Breast epithelium (tissue), 4 donors: ENCODE measurements at places on chromosomes 1 and 21.

- peak overlapping the region; percentile 25 for H3K27ac ChIP-seq
- H3K4me3 ChIP-seq: no peak overlapping the region
- H3K36me3 ChIP-seq: no peaks in the 10 kb centered on the region
These were observed 5.5 kb downstream of the RAB29 start for GRCh38 chr1:205769641-205770365.

DNA sequence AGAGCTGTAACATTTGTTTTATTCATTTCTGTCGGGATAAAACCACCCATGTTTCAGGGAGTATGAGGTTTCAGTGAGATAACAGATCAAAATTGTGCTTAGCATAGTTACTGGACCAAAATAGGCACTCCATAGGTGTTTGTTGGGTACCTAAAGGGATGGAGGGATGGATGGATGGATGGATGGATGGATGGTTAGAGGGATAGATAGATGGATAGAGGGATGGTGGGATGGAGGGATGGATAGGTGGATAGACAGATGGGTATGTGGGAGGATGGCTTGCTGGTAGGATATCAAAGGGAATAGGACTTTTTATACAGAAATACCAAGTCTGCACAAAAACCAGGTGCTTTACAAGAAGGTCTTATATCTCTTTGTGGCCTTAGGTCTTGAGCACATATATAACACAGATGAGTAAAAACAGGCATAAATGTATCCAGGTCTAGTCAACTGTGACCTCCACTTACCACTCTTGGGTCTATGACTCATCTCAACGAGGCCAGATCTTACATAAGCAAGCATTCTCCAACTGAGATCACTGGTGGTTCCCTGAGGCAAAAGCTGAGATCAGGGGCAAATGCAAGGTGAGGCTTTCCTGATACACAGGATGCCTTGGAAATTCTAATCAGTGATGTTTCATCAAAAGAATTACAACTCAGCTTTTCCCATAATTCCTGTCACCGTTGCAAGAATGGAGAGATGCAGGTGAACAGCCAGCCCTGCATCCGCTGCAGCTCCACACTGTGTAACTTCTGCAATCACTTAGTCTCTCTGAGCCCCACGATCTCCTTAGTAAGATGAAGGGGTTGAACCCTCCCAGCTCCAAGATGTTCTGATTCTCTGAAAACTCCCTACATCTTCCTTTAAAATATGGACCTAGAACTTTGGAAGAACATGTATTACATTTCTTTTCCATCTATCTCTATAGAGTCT, 32.0 kb downstream of the PTAFR start:
- no peak overlapping the region for H3K4me3 ChIP-seq
- H3K36me3 ChIP-seq: no peaks in the 10 kb centered on the region
- no peak overlapping the region for H3K27ac ChIP-seq
- no peaks in the 10 kb centered on the region for H3K4me1 ChIP-seq
- H3K27me3 ChIP-seq: no peaks in the 10 kb centered on the region
- DNase-seq: no peak

- no peak overlapping the region for H3K4me3 ChIP-seq
- no peaks in the 10 kb centered on the region for H3K27me3 ChIP-seq
- H3K4me1 ChIP-seq: no peaks in the 10 kb centered on the region
- no peak for DNase-seq
- H3K27ac ChIP-seq: no peak overlapping the region
These were observed 23.8 kb downstream of the SCCPDH start for GRCh38 chr1:246748006-246748405.

DNA sequence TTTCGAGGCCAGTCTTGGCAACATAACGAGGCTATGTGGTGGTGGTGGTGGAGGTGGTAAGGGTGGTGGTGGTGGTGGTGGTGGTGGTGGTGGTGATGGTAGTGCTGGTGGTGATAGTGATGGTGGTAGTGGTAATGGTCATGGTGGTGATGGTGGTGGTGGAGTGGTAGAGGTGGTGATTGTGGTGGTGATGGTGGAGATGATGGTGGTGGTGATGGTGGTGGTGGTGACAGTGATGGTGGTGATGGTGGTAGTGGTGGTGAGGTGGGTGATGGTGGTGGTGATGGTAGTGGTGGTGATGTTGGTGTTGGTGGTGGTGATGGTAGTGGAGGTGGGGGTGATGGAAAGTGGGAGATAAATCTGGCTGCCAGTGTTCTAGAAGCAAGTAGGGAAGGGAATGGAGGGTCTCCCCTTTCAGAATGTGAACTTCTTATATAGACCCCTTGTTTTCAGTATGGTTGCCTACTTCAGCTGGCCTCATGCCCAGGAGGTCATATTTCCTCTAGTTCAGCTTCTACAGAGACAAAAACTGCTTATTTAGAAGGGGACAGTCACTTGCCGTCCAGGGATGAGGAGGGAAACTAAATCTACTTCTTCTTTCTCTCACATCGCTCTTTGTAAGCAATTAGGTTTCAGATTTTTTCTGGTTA, 27.5 kb downstream of the SH3BGR start:
- no peaks in the 10 kb centered on the region for H3K27me3 ChIP-seq
- H3K4me3 ChIP-seq: no peak overlapping the region
- no peaks in the 10 kb centered on the region for H3K4me1 ChIP-seq
- no peak overlapping the region for H3K27ac ChIP-seq

DNA sequence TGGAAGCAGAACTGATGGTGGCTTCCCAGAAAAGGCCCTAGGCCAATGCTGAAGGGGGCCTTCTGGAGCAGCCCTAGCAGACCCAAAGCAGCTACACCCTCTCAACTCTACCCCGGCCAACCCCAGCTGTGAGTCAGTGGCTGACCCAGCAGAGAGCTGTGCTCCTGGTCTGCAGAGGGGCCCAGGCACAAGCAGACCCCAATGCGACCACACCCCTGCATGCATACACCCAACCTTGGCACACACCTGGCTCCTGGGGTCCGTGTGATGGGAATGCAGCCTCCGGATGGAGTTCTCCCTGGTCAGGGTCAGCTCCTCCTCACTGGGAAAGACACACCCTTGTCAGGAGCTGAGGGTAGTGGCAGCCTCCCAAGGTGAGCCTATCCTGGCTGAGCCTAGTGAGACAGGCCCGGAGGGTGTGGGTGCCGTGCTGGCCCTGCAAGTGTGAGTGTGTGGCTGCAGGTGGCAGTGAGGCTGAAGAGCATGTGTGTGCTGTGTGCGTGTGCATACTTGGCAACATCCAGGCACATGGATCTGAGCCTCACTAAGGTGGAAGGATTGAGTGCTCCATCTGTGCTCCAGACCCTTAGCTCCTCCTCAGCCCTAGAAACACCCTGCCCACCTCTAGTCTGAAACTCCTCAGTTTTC, 3.9 kb upstream of the ARHGAP30 start:
- DNase-seq: peak; percentile 69
- H3K27me3 ChIP-seq: no peaks in the 10 kb centered on the region
- H3K36me3 ChIP-seq: no peaks in the 10 kb centered on the region
- H3K27ac ChIP-seq: no peak overlapping the region

DNA sequence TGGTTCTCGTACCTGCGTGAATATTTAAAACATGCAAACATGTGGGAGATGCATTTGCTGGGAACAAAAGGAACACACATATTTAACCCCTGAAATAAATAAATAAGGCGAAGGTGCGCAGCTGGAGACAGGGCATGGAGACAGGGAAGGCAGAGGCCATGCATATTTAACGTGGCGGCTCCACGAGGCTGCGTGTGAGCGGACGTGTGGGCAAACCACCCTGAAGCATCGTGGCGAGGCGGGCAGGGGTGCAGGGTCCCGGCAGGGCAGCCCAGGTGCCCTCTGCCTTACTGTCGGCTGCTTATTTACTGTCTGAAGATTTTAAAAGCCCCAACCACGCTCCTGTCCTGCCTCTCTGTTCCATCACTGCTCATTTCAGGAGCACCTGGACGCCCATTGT, 104.0 kb upstream of the ACTRT2 start:
- DNase-seq: no peak
- H3K36me3 ChIP-seq: no peaks in the 10 kb centered on the region
- no peak overlapping the region for H3K4me3 ChIP-seq
- H3K27ac ChIP-seq: no peak overlapping the region

- DNase-seq: no peak
- H3K4me3 ChIP-seq: no peak overlapping the region
- no peaks in the 10 kb centered on the region for H3K36me3 ChIP-seq
- H3K27ac ChIP-seq: no peak overlapping the region
- H3K4me1 ChIP-seq: no peaks in the 10 kb centered on the region
These were observed 15.1 kb upstream of the DNAH14 start for GRCh38 chr1:224914292-224914900.

DNA sequence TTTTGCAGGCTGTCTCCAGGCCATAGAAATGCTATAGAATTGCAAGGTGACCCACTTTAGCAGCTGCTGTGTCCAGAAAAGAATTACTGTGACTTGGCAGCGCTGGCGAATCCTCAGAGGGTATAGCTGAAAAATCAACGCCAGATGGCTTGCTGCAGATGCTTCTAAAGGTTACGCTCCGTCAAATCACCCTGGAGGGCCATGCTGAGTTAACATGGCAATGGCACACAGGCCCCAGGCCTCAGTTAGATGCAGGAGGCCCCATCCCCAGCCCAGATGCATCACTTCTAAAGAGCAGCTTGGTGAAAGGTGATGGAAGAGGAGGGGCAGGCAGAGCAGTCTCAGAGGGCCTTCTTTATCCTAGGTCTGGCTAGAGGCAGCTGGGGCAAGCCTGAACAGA, 18.0 kb downstream of the KIAA1614 start:
- H3K4me1 ChIP-seq: peaks cover 3% of the 10 kb centered on the region
- DNase-seq: no peak
- no peaks in the 10 kb centered on the region for H3K27me3 ChIP-seq
- no peak overlapping the region for H3K4me3 ChIP-seq

GRCh38 chr1:83705091-83705490, 293.8 kb downstream of the TTLL7 start:
- no peaks in the 10 kb centered on the region for H3K4me1 ChIP-seq
- DNase-seq: no peak
- H3K27me3 ChIP-seq: no peaks in the 10 kb centered on the region
- H3K4me3 ChIP-seq: no peak overlapping the region
- H3K36me3 ChIP-seq: no peaks in the 10 kb centered on the region
- no peak overlapping the region for H3K27ac ChIP-seq

DNA sequence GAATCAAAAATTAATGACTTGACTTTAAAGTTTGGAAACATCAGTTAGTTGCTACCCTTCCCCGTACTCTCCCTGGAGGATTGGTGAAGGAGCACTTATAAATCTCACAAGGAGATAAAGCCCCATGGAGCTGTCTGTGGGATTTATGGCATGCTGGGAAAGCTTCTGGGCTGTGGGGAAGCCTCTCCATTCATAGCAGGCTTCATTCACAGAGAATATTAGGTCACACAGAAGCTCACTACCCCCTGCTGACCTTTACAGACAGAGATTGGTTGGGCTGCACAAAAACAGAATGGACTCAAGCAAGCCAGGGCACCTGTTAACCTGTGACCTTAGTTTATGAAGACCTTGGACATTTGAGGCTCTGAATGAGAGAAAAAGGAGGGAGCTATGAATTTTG, 32.1 kb downstream of the RGL1 start:
- no peak overlapping the region for H3K4me3 ChIP-seq
- DNase-seq: no peak
- H3K36me3 ChIP-seq: no peaks in the 10 kb centered on the region
- H3K27ac ChIP-seq: no peak overlapping the region

DNA sequence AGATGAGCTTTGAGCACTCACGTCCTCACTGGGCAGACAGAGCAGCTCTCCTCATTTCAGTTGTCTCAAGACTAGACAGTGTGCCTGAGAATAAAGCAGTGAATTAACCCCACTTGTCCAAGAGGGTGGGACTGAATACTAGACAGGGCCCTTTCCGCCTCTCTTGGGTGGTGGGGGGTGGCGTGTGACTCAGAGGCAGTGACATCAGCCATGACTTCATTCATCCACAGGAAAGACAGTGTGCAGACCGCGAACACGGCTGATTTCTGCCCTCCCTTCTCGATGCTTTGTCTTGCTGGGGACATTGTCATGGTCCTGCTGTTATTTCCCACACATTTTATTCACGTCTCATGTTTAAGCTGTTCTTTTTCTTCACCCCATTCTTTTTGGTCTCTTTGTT, 64.9 kb downstream of the FGGY start:
- H3K4me1 ChIP-seq: no peaks in the 10 kb centered on the region
- H3K36me3 ChIP-seq: no peaks in the 10 kb centered on the region
- DNase-seq: no peak

GRCh38 chr1:58874342-58874741, 90.5 kb upstream of the JUN start:
- H3K36me3 ChIP-seq: no peaks in the 10 kb centered on the region
- H3K27ac ChIP-seq: peak overlapping the region; percentile 72

GRCh38 chr1:47710329-47711071, 272.7 kb downstream of the FOXD2 start:
- H3K27ac ChIP-seq: no peak overlapping the region
- H3K4me3 ChIP-seq: peak overlapping the region; percentile 38
- H3K27me3 ChIP-seq: peaks cover 79% of the 10 kb centered on the region

GRCh38 chr1:2288816-2289536, 60.9 kb downstream of the SKI start:
- DNase-seq: no peak
- no peak overlapping the region for H3K4me3 ChIP-seq
- H3K27me3 ChIP-seq: no peaks in the 10 kb centered on the region
- H3K27ac ChIP-seq: no peak overlapping the region
- peaks cover 32% of the 10 kb centered on the region for H3K4me1 ChIP-seq

DNA sequence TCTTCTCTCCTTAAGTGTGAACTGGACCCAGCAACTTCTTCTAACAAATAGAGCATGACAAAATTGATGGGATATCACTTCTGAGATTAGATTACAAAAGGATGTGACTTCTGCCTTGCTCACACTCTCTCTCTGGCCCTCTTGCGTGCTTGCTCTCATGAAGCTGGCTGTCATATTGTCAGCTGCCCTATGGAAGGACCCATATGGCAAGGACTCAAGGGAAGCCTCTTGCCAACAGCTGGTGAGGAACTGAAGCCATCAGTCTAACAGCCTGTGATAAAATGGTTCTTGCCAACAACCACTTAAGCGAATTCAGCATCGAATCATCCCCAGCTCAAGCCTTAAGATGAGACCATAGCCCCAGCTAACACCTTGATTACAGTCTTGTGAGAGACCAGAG, 4.8 kb upstream of the TLR5 start:
- H3K27ac ChIP-seq: no peak overlapping the region
- no peaks in the 10 kb centered on the region for H3K27me3 ChIP-seq
- H3K36me3 ChIP-seq: no peaks in the 10 kb centered on the region

DNA sequence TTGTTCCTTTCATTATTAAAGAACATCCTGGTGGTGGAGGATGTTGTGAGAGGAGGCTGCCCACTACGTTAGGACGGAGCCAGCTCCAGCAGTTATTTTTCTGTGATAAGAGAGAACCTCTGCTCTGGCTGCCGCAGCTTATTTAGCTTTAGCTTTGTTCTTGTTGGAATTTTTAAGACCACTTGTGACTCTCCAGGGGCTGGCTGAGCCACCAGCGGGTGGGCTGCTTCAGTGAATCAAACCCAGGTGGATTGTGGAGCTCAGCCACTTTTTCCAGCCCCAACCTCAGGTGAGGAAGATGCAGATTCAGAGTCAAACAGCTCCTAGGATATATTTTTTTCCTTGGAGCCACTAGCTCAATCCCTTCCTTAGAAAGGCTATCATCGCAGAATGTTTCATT, 83.1 kb upstream of the CTTNBP2NL start:
- no peak overlapping the region for H3K27ac ChIP-seq
- no peak for DNase-seq
- H3K4me3 ChIP-seq: no peak overlapping the region
- no peaks in the 10 kb centered on the region for H3K36me3 ChIP-seq
